ENCODE measurements at places on chromosomes 6 and 20.

GRCh38 chr6:101453221-101453620, 59.7 kb downstream of the GRIK2 start:
- no peak for DNase-seq

DNA sequence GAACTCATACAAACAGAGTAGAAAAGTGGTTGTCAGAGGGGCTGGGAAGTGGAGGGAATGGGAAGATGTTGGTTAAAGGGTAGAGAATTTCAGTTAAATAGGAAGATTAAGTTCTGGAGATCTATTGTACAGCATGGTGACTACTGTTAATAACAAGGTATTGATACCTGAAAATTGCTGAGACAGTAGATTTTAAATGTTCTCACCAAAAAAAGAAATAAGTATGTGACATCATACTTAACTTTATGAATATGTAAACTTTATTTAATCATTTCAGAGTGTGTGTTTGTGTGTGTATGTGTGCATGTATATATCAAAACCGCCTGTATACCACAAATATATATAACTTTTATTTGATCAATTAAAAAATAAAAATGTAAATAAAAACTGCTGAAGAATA, 896.4 kb downstream of the TFAP2A start:
- no peak for DNase-seq

DNA sequence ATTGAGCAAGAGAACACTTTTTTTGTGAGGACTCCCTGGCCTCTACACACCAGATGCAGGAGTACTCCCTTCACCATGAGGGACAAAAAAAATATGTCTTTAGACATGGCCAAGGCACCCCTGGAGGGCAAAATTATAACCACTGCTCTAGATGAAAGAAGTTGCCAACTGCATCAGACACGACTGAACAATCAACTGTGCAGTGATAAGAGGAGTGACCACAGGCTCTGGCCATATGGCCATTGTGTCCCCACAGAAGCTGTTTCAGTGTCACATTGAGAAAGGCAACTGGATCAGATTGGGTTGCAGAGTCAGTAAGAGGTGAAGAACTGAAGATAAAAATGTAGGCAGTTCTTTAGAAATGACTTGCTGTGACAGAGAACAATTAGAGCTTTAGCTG, 85.7 kb downstream of the C6orf118 start:
- DNase-seq: no peak

DNA sequence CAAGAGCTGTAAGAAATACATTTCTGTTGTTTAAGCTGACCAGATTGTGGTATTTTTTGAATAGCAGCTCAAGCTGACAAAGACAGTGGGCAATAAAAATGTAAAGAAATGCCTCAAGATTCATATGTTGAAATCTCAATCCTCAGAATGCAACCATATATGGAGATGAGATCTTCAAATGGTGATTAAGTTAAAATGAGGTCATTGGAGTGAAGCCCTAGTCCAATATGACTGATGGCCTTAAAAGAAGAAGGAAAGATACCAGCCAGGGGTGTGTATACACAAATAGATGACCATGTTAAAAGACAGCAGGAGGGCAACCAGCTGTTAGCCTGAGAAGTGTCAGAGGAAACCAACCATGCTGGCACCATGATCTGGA, 7.1 kb upstream of the DDO start:
- DNase-seq: no peak

DNA sequence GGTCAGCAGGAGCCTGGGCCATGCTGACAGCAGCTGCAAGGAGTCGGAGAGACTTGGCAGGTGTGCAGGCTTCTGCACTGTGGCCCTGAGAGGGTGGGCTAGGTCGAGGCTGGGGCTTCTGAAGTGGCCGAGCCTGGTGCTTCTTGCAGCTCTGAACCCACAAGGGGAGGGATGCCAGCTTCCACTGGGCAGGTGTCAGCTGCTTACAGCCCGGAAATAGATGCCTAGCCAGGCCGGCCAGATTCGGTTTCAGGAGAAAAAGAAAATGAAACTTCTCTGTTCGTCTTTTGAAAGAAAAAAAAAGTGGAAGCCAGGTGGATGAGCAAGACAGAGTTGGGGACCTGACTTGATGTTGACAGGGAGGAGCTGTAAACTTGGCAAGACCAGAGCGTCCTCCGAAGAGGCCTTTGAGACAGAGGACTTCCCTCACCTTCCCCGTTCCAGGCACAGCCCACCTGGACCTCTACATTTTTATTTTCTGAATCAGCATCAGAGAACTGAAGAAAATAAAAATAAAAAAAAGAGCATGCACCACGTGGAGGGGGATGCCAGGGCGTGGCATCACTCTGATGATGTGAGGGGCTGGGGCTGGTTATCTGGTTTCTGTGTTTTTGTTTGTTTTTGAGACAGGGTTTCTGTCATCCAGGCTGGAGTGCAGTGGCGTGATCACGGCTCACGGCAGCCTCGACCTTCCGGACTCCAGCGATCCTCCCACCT, at the start of gene ZBP1:
TSS of gene ZBP1 (minus strand) at position 153 of the 717 bp plus-strand sequence. CDS start at position 22, 131 bp downstream.
- DNase-seq: no peak

- no peak for DNase-seq
These were observed 75.0 kb downstream of the FAM120B start for GRCh38 chr6:170381562-170381961.

DNA sequence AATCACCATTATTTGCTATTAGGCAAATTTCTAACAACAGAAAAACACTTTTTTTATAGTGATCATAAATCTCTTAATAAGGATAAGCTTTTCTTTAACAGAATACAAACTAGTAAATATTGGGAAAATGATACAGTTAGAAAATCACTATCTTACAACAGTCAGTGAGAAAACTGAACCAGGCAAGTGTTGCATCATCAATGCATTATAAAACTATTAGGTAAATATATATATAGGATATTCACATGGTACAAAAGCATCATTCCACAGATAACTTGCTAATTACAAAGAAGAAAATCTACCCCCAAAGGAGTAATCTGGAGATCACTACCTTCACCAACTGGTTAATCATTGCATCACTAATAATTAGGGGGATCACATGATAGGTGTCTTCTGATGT, 652.1 kb downstream of the HACE1 start:
- DNase-seq: no peak

DNA sequence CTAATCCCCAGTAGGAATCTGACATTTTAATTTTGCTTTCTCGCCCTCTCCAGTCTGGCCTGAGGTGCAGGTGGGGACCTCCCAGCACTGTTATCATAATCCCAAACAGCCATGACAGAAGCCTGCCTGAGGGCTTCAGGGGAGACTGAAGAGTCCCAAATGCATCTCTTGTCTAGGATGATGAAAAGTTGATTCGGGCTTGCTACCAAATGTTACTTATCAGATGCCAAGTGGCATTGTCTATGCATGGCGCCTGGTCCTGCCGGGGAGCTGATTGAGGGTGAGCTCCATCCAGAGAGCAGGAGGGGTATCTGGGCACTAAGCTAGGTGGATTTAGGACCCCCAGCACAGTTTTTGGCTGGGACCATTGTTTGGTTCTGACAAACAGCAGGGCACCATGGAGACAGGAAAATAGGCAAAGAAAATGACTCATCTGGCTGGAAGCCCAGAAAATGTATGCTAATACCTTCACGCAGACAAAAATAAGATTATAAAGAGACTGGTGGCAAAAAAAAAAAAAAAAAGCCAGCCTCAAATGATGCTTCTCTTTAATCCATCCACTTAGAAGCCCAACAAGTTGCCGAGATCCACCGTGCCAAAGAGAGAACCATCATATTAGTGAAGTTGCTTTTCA, 513.7 kb upstream of the SULF2 start:
- no peak for DNase-seq

- no peak for DNase-seq
These were observed 130.5 kb downstream of the WDR27 start for GRCh38 chr6:169571123-169571962.

- no peak for DNase-seq
These were observed 13.5 kb upstream of the SNRPC start for GRCh38 chr6:34743625-34744293.

DNA sequence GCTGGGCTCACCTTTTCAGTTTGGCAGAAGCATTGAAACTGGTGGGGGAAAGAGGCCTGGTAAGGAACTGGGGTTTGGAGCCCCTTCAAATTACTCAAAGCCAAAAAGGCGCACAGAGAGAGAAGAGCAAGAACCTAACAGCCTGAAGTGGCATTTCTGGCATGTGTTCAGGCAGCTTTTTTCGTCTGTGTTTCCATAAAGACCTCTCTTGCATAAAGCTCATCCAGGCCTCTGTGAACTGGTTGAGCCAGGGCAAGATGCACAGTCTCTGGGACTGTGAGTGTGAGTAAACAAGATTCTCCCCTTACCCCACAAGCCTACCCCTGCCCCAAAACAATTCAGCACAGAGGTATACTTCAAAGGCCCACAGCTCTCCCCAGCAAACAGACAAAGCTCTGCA, 167.8 kb downstream of the QRSL1 start:
- no peak for DNase-seq

GRCh38 chr6:10696655-10697054, 1.9 kb downstream of the PAK1IP1 start:
- DNase-seq: no peak

GRCh38 chr6:83633149-83633548, 75.8 kb downstream of the SNAP91 start:
- no peak for DNase-seq

GRCh38 chr6:24922170-24922569, 13.6 kb downstream of the RIPOR2 start:
- no peak for DNase-seq

DNA sequence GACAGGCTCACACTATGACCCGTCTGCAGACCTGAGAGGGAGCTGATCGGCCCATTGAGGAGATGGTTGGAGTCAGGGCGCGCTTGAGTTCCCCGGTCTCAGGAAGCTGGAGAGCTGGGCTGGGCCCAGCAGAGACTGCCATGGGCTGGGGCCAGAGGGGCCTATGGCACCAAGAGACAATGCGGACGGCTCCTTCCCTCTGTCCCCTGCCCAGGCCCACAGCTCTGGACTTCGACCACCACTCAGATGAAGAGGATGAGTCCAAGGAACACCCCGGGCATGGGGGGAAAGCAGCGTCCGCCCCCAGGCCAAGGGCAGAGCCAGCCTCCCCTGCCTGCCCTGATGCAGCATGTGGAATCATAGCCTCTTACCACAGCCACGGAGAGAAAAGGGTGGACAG, 40.2 kb upstream of the PHACTR3 start:
- no peak for DNase-seq

DNA sequence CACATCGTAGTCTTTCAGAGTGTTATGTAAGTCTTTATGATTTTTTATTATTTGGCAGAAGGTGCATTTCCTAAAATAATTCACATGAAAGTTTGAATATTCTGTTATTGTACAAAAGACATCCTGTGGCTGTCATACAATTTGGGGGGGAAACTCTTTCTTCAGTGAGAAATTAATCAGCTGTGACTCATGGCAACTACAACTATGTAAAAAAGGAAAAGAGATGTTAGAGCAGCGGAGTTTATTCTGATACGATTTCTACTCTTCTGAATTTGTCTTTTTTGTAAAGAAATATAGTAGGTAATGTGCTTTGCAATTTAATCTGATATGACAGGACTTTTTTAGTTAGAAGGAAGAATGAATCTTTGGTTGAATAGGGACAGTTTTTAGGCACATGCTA, 14.2 kb downstream of the COL19A1 start:
- DNase-seq: no peak

- DNase-seq: no peak
These were observed 473.9 kb downstream of the COL12A1 start for GRCh38 chr6:74731931-74732330.

DNA sequence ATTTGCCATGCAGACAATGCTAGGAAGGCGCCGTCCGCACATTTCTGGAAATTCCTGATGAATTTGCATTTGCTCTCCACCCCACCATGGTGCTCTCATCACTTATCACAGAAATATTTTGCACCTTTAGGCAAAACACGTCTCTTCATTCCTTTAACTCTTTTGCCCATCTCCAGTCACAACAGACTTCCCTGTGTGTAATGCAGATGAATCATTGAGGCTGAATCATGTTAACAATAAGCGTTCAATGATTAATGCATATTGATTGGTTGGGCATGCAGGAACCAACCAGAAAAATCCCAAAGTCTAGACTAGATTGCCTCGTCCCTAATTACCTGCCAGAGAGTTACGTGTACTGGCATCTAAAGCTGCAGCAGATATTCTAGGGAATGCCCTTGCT, 80.0 kb upstream of the ATXN1 start:
- DNase-seq: no peak

GRCh38 chr6:34617231-34617630, 61.1 kb upstream of the SPDEF start:
- no peak for DNase-seq

DNA sequence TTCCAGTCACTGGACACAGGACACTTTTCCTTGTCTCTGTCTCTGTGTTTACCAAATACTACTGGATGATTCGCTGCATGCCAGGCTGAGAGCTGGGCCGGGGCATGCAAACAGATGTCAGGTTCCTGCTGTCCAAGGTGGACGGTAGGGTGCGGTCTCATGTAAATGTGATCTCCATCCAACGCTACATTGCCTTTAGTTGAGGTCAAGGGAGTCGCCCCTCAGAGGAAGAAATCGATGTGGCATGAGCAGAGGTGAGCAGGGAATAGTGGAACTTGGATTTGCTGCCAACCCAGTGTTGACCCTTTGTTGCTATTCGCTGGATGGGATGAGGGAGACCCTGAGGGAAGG, 9.8 kb upstream of the TOX2 start:
- no peak for DNase-seq
